Tongue (tissue), 3 donors: ENCODE measurements at places on chromosomes 4 and X. TPM values are rescaled to one million over a fixed set of nuclear protein-coding genes. Genes with fewer than 3 reads are reported as not detected.

Gene PTPN13
- 32.8 TPM for total RNA-seq

Gene CYSLTR1
- 8.4 TPM for total RNA-seq

Gene NAP1L2
- 1.8 TPM for total RNA-seq

Gene USP53
- total RNA-seq: 29.6 TPM
